ENCODE measurements at places on chromosomes 4 and X. TPM values are rescaled to one million over a fixed set of nuclear protein-coding genes. Genes with fewer than 3 reads are reported as not detected.

PFKFB1 gene
- 0.42 TPM for total RNA-seq

SSX1 gene
- total RNA-seq: not detected

APELA gene
- not detected for total RNA-seq

FUNDC2 gene
- 53.0 TPM for total RNA-seq

ZNF711 gene
- total RNA-seq: 1.8 TPM

TMEM47 gene
- not detected for total RNA-seq

- no peak for DNase-seq
These were observed 641.6 kb downstream of the ANKRD50 start for GRCh38 chr4:124070688-124071484.

- DNase-seq: no peak
These were observed 88.5 kb downstream of the FAM193A start for GRCh38 chr4:2624782-2625530.

DNA sequence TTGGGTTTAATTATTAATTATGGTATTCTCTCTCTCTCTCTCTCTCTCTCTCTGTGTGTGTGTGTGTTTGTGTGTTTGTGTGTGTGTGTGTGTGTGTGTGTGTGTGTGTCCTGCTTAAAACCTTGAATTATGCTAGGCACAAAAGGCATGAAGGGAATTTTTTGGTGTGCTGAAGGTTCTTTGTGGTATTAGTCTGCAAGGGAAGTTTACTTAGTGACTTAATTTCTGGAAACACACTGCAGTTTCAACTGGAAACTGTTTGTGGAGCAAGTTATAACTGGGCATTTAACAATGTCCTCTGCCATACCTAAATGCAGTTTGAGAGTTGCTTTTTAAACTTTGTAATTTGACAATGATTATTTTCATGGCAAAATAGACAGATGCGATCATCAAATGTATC lies 111.7 kb downstream of the FRMPD4 start:
- DNase-seq: no peak

DNA sequence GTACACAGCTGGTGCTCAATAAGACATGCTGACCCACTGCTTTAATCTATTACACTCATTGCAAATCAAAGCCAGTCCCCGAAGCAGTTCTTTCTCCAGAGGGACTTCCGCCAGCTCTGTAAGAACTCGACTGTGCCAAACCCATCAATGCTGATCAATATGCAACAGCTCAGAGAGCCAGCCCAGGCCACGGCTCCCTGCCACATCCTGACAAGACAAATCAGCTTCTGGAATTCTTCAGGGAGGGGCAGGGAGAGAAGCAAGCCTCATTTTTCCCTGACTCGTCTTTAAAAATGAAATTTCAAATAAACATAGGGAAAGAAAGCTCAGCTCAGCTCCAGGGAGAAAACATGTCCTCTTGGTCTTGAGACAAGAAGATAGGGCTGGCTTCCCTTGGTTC lies 5.3 kb upstream of the ADRA2C start:
- DNase-seq: no peak

- no peak for DNase-seq
These were observed 5.1 kb downstream of the GPR101 start for GRCh38 chrX:137028699-137029098.

GRCh38 chrX:78330540-78330939 lies 3.1 kb upstream of the CYSLTR1 start:
- no peak for DNase-seq

- DNase-seq: no peak
These were observed 32.6 kb downstream of the ADAMTS3 start for GRCh38 chr4:72536443-72536842.

- DNase-seq: no peak
These were observed 222.3 kb upstream of the HS3ST1 start for GRCh38 chr4:11650801-11651596.

- DNase-seq: no peak
These were observed 237.6 kb downstream of the AFAP1 start for GRCh38 chr4:7701866-7702649.

DNA sequence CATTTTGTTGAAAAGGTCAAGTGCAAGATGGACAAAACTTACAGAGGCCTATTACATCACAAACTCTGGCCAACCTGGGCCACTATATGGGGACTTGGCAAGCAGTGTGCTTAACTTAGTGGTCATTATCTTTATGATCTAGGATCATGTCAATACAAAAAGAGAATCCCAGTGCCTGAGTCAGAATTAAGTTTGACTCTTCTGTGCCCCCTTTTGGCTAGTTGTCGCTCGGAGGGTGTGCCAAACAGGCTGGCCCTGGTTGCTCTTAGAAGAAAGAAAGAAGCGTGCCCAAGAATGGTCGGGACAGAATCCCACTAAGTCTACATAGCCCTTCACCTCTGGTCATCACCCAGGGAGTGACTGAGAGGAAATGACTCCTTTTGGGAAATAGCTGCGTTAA lies 100.1 kb downstream of the EIF4E start:
- no peak for DNase-seq

GRCh38 chrX:122572461-122572860 lies 611.6 kb upstream of the GRIA3 start:
- no peak for DNase-seq

GRCh38 chr4:107035819-107036583 lies at the start of gene DKK2:
DKK2 (minus strand) TSS chr4:107036313; CDS start chr4:107035591, 722 bp downstream.
- DNase-seq: no peak

DNA sequence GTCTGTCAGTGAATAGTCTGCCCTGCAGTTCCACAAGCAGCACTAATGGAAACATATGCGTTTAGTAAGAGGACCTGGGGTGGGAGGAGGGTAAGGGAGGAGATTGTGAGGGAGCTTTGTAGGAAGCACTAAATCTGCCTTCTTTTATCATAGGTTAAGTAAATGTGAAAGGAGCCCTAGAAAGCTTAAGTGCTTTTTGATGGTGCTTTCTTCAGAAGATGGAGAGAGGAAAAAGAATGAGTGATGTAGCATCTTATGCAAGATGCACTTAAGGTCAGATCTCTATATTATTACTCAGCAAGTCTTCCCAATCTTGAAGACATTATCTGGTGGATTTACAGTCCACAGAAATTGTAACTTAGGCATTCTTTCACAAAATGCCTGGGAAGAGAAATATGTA lies 322.7 kb downstream of the PDHA2 start:
- DNase-seq: no peak

DNA sequence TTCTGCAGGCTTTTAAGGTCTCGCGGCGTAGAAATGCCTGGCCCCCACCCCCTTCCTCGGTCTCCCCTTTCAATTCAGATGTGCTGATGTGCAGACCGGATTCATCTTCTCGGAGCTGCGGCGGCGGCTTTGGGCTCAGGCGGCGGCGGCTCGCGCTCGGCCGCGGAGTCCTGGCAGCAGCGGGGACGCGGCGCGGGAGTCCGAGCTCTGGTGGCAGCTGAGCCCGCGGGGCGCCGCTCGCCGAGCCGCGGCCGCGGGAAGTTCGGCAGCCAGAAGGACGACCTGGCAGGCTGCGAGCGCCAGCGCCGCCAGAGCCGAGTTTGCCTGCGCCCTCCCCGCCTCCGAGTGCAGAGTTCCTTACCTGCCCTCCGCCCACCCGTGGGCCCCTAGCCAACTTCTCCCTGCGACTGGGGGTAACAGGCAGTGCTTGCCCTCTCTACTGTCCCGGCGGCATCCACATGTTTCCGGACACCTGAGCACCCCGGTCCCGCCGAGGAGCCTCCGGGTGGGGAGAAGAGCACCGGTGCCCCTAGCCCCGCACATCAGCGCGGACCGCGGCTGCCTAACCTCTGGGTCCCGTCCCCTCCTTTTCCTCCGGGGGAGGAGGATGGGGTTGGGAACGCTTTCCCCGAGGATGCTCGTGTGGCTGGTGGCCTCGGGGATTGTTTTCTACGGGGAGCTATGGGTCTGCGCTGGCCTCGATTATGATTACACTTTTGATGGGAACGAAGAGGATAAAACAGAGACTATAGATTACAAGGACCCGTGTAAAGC lies 448 bp downstream of the TLL1 start:
- no peak for DNase-seq

Measured in T-helper 17 cell (primary cell).